ENCODE measurements at places on chromosomes 12 and 14.

GRCh38 chr12:131920902-131921840, 7.9 kb upstream of the PUS1 start:
- no peak for DNase-seq

DNA sequence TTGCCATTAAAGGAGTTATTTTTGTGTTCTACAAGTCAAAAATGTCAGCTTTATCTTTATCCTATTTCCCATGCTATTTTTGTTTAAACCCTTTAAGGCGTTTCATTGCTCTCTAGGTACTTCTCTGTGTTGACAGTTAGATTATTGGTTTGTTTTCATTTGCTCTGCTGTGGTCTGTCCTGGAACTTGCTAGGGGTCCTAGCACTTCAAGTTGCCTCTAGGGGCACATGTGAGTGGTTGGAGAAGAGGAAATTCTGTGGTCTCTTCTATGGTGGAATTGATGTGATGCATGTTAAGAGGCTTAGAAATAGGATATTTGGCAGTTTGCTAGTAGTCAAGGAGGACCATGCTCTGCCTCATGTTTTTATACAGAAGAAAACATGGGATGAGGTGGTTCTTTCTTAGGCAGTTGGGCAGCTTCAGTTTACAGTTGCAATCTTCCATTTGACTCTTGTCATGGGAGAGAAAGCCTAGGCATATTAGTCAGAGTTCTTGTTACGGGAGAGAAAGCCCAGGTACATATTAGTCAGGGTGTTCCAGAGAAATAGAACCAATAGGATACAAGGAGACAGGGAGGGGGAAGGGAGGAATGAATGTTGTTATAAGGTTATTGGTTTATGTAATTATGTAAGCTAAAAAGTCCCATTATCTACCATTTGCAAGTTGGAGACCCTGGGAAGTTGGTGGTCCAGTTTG, 14.4 kb downstream of the TTLL5 start:
- DNase-seq = no peak

- DNase-seq = no peak
Measured at GRCh38 chr14:90732139-90732538, 84.1 kb downstream of the TTC7B start.

GRCh38 chr12:13962699-13963098, 18.7 kb downstream of the GRIN2B start:
- DNase-seq = no peak

GRCh38 chr12:53811606-53812005, 59.8 kb upstream of the CISTR start:
- DNase-seq = no peak

DNA sequence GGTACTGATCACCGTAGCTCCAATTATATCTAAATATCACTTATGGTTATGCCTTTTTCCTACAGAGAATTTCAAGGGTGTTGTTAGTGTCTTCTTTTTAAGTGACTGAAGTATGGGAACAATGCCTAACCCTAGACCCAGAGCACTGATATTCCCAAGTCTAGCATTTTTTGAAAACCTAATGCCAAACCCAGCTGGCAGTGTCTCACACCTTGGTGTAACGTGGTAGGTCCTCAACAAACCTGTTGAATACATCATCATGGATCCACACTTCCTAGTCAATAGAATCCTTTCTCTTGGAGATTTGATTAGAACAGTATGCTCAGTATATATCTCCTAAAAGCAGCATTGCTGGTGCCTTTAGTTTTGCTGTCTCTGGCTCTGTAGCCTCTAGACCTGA, 37.7 kb upstream of the RMST start:
- DNase-seq = no peak

DNA sequence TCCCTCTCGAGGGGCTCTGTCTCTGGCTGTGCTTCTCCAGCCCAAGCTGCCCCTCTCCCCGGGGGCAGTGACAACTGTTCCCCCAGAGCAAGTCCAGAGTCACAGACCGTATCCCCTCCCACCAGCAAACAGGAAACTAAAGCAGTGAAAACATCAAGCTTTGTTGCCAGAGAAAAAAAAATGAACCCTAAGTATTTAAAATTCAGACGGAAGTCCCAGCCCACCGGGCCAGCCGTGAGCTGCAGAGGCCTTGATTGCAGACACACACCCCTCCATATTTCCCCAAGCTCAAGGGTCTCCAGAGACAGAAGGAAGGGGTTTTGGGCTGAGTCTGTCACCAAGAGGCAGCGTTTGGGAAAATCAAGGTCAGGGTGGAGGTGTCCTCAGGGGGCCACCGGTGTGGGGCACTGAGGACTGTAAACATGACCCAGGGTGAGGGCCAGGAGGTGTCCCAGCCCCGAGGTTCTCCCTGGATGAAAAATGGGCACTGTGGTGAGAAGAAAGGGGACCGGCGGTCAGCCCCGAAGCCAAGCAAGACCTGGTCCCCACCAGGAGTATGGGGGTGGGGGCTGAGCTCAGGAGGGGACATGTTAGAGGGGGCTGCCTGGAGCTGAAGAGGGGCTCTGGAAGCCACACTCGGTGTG, 7.7 kb downstream of the PHETA1 start:
- DNase-seq = no peak

GRCh38 chr14:56118611-56119181, 485 bp downstream of the PELI2 start:
- DNase-seq = peak; percentile 33
